ENCODE measurements at places on chromosomes 2 and 18.

GRCh38 chr2:53740170-53740569, 27.4 kb upstream of the CHAC2 start:
- no peaks in the 10 kb centered on the region for H3K27me3 ChIP-seq
- no peak overlapping the region for H3K27ac ChIP-seq
- peaks cover 29% of the 10 kb centered on the region for H3K36me3 ChIP-seq
- no peaks in the 10 kb centered on the region for H3K4me1 ChIP-seq
- H3K4me3 ChIP-seq: no peak overlapping the region

DNA sequence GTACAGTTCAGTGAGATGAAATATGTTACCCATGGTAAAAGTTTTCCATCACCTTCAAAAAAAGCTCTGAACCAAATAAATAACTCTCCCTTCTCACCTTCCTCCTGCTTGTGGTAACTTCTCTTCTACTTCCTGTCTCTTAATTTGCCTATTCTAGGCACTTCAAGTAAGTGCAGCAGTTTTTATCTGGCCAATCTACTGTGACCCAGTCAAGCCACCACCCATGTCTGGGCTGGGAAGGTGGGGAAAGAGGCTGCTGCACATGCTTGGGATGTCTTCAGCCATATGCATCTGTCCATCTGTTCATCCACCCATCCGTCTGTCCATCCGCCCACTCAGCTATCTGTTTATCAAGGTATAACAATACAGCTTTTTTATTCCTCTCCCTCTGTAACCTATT, 31.6 kb downstream of the ZNF532 start:
- no peak overlapping the region for H3K4me3 ChIP-seq
- no peak overlapping the region for H3K27ac ChIP-seq
- H3K36me3 ChIP-seq: no peaks in the 10 kb centered on the region
- H3K27me3 ChIP-seq: peaks cover 19% of the 10 kb centered on the region
- H3K4me1 ChIP-seq: peaks cover 9% of the 10 kb centered on the region

- no peak overlapping the region for H3K27ac ChIP-seq
- no peak for DNase-seq
- H3K4me1 ChIP-seq: no peaks in the 10 kb centered on the region
- H3K4me3 ChIP-seq: no peak overlapping the region
- no peaks in the 10 kb centered on the region for H3K27me3 ChIP-seq
These were observed 376.0 kb downstream of the DCC start for GRCh38 chr18:52715991-52716390.

DNA sequence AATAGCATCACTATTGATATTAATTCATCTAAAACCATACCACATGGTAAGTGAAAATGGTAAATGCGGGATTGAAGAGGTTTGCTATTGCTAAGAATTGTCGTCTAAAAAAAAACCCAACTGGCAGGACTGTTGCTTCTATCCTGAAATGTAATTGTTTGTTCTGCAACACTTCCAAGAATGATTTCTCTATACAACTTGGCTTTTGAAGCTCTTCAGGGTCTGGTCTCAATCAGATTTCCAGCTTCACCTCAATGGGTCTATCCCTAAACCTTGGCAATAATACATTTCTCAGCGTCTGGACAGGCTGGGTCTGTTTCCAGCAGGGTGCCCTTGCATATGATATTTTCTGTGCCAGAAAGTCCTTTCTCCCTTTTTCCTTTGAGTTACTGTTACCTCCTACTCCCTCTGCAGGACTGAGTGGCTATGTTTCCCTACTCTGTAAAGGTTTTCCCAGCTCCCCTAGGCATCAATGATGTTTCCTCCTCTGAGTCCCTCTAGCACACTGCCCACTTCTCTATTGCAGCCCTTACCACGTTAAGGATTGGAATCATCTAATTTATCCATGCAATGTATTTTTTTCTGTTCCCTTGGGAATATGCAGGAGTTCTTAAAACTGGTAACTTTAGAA, 118.2 kb upstream of the REV1 start:
- no peaks in the 10 kb centered on the region for H3K4me1 ChIP-seq
- DNase-seq: no peak
- H3K4me3 ChIP-seq: no peak overlapping the region
- no peaks in the 10 kb centered on the region for H3K27me3 ChIP-seq

DNA sequence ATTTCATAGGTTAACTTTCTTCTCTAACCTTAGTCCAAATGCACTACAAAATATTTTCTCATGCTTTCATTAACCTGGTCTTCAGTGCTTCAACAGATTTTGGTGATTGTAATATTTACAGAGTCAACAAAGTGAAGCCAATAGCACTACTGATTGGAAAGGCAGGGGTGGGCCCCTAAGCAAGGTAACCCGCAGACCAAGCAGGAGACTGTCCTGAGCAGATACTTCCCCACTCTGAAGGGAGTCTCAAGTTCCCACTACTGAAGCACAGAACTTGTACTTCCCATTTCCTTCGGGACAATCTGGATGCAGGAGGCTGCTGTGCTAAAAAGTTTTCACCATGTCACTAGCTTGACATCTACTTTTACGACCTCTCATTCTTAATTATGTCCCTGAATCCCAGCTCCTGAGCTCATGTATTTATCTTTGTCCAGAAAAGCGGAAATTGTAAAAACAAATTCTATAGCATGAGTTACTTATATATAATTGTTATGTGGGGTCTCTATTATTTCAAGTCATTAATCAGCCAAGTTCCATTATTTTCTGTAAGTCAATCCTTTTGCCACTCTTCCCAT, 311.6 kb upstream of the REV1 start:
- no peak for DNase-seq
- no peaks in the 10 kb centered on the region for H3K27me3 ChIP-seq
- no peak overlapping the region for H3K4me3 ChIP-seq

DNA sequence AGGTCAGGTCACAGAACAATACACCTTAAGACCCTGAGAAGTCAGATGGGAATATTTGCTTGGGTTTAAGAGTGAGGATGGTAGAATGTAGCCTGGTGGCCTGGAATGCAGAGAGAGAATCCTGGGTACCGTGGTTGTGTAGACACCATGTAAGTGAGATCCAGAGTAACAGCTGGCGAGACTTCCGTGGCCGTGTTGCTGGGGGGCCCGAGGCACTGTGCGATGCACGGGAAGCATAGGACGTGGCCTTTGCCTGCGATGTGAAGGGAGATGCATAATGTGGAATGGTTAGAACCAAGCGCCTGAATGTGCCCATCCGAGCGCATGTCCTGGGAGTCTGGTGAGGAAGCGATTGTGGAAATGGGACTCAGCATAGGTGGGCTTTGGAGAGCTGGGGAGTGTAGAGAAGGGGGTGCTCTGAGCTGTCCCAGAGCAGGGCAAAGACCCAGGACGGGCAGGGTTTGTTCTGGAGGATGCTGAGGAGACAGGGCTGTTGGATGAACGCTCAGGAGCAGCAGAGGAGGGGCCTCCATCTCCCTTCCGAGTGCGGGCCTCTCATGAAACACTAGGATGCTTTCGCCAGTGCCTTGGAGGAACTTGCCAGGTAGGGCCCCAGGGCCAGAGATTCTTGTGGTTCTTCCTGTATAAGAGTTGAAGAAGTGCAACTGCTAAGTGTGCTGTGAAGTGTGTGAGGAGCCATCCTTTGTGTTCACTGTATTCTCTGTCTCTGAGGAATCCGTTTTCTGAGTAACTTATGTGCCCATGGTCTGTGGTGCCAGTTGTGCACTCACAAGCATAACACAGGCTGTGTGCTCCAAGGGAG, 7.1 kb downstream of the RNF144A start:
- DNase-seq: no peak
- no peaks in the 10 kb centered on the region for H3K27me3 ChIP-seq
- H3K4me1 ChIP-seq: peaks cover 97% of the 10 kb centered on the region
- H3K4me3 ChIP-seq: 0 out of 2 replicates have a peak overlapping the region, but pooled peaks have one; percentile 5

DNA sequence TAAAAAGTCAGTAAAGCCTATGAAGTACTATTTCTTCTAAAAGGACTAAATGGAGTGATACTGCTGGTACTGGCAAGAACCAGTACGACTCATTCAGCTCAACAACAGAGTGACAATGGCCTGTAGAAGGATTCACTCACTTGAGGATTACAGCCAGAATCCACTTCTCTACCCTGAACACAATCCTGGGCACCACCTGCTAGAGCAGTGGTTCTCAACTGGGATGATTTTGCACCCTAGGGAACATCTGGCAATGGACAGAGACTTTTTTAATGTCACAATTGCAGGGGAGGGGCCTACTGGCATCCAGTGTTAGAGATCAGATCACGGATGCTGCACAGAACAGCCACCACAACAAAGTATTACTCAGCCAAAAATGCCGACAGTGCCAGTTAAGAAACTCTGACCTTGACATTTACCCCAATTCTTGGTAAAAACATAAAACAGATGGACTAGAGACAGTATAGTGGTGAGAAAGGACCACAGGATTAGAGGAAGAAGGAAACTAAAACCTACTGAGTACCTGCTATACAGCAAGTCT, 5.0 kb downstream of the SPIRE1 start:
- peaks cover 11% of the 10 kb centered on the region for H3K4me1 ChIP-seq
- DNase-seq: peak; percentile 64
- H3K27ac ChIP-seq: no peak overlapping the region
- H3K36me3 ChIP-seq: no peaks in the 10 kb centered on the region

- peaks cover 25% of the 10 kb centered on the region for H3K4me1 ChIP-seq
- H3K4me3 ChIP-seq: no peak overlapping the region
- H3K36me3 ChIP-seq: peaks cover 94% of the 10 kb centered on the region
- H3K27me3 ChIP-seq: no peaks in the 10 kb centered on the region
- DNase-seq: no peak
These were observed 29.4 kb downstream of the STAT1 start for GRCh38 chr2:190984595-190984994.

Measured in DND-41 (cell line).